Fibroblast of skin of right quadriceps (primary cell): ENCODE measurements at places on chromosomes 11 and 22.

DNA sequence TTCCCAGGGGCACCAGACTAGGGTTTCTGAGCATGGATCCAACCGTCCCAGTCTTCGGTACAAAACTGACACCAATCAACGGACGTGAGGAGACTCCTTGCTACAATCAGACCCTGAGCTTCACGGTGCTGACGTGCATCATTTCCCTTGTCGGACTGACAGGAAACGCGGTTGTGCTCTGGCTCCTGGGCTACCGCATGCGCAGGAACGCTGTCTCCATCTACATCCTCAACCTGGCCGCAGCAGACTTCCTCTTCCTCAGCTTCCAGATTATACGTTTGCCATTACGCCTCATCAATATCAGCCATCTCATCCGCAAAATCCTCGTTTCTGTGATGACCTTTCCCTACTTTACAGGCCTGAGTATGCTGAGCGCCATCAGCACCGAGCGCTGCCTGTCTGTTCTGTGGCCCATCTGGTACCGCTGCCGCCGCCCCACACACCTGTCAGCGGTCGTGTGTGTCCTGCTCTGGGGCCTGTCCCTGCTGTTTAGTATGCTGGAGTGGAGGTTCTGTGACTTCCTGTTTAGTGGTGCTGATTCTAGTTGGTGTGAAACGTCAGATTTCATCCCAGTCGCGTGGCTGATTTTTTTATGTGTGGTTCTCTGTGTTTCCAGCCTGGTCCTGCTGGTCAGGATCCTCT, 709 bp downstream of the MRGPRX4 start:
- DNase-seq, result no peak

GRCh38 chr11:60717956-60718355, 6.6 kb upstream of the MS4A18 start:
- no peak for DNase-seq

- peak; percentile 45 for DNase-seq
Observed at GRCh38 chr11:100574894-100575769, 112.0 kb upstream of the ARHGAP42 start.

GRCh38 chr22:45230026-45230721, 10.5 kb downstream of the KIAA0930 start:
- no peak for DNase-seq

DNA sequence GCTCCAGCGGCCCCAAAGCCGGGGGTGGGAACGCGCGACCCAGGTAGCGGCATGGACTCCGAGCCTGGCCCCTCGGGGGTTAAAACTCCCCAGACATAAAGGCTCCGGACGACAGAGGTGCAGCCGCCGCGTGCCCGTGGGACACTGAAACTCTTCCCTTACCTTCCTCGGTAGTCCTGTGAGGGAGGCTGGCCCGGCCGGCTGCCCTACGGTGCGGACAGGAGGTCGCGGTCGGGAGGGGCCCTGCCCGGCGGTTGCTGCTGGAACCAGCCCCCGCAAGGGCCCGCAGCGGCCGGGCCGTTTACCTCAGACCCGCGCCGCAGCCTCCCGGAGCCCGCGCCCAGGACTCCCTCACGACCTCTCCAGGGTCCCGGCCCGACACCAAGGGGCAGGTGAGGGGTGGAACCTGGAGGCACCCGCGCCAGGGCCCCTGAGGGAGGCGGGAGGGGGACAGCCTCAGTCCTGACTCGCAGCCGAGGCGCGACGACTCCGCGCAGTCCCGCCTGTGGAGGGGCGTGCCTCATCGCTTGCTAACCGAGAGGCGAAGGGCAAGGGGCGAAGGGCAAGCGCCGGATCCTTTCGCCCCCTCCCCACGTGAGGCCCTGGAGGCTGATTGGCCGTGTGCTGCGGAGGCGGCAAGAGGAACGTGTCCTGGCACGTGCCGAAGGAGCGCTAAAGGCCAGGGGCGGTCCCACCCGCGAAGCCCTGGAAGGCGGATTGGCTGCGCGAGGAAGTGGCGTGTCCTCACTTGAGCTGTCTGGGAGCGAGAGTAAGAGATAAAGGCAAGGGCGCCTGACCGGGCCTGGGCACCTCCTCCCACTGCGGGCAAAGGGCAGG, at the start of gene UPB1:
UPB1 (plus strand) TSS at position 805 of the 837 bp plus-strand sequence. CDS start 72 bp downstream, outside the sequence.
- DNase-seq, result no peak

DNA sequence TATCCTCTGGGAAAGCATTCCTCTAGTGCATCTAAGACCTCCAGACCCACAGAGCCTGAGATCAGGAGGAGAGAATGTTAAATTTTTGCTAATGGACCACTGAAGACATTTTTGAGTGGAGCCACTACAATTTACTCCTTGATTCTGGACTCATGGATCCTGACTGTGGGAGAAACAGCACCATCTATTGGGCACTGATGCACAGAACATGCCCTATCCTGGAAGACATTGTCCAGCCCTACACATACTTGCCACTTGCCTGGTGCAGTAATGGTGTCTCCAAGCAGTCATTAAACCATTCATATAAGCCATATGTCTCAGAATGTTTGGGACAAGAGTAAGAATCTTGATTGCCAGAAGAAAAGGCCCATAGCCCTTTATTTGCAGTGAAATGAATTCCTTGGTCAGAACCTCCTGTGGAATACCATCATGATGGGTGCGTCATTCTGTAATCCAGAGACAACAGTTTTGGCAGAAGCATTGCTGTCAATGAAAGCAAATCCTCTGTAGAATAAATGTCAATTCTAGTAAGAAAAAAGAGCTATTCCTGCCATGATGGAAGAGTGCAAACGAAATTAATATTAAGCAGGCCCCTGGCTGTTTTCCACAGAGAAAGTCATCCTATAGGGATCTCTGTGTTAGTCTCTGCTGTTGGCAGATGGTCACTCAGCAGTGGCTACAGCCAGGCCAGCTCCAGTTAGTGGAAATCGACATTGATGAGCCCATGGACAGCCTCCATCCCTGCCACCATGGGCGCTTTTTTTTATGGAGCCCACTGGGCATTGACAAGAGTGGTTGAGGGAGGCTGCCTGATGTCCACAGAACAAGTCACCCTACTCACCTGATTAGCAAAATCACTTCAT, 43.5 kb downstream of the GGTLC2 start:
- DNase-seq, result peak; percentile 35

- DNase-seq, result peak; percentile 14
Observed at GRCh38 chr11:41955066-41955465, 495.6 kb upstream of the LRRC4C start.

DNA sequence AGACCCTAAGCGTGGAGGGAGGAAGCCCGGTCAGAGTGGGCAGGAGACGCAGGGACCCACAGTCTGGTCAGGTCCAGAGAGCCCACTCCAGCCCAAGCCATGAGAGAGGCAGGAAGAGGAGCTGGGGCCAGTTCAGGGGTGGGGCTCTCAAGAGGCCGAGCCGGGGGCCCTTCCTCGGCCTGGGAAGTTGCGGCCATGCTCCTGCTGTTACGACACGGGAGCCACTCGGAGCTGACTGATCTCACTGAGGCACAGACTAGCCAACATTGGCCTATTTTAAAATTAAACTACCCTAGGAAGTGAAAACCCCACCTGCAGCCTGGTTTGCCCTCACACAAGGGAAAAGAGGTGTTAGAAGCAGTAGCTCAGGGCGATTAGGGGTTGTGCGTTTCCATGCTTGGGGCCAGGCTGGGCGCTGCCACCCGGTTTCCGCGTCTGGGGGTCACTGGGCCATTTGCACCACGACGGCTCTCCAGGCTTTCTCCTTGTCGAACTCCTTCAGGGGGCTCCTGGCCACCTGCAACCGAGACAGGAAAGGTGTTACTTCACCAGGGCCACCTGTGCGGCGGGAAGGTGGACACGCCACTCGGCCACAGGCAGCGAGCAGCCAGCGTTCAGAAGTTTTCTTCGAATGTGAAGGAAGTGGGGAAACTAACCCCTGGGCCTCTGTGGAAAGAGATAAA, 3.2 kb upstream of the TTLL8 start:
- DNase-seq, result no peak

- peak; percentile 19 for DNase-seq
Observed at GRCh38 chr11:112564228-112564955, 303.7 kb upstream of the PLET1 start.

DNA sequence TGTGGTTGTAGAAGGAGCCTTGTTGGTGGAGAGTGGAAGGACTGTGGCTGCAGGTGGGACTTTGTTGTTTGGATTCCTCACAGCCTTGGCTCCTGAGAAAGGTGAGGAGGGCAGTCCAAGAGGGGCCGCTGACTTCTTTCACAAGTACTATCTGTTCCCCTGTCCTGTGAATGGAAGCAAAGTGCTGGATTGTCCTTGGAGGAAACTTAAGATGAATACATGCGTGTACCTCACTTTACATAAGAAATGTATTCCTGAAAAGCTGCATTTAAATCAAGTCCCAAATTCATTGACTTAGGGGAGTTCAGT, 2.4 kb downstream of the FUT4 start:
- no peak for DNase-seq

DNA sequence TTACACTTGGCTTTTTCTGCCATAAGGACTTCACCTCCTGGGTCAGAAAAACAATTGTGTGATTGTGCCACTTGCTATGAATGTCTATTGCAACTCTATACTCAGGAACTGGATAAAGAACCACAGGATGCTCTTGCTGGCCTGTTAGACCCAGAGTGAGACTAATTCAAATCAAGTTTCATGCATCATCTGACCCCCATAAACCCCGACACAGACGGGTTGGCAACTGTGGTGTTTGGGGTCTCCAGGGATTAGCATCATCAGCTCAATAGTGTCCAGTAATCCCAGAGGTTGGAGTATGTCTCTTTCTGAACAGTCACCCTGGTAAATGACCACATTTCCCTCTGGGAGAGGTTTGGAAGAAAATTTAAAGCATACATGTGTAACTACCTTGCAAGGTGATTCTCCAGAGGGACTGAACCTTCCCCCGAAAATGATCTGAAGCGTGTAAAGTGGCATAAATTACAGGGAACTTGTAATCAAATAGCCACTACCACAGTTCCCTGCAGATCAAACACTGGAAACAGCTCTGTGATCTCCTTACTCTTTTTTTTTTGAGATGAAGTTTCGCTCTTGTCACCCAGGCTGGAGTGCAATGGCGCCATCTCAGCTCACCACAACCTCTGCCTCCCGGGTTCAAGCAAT, 1097.6 kb downstream of the TBC1D22A start:
- DNase-seq, result no peak

DNA sequence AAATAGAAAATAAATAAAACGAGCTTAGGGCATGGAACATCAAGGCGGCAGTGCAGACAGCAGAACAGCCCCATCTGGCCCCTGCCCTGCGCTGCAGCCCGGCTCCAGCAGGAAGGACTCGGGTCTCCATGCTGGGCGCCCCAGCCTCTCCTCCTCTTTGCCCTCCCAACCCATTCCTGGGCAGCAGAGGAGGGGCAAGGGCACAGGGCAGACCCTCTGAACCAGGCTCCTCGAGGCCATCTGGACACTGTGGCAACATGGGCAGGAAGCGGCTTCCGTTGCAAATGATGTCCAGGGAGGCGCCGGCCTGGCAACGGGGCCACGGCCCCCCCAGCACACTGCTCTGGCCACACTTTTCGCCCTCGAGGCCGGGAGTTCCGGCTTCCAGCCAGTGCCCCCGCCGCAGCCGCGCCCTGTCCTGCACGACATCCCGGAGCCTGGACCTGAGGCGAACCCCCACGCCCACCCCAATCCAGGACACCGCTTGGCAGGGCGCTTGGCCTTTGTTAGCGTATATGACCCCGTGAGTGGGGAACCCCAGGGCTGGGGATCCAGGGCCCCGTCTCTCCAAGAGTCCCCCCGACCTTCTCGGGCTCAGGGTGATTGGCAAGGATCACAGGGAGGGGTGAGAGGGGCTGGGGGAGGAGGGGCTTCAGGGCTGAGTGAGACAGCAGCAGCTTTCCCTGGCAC, 192.1 kb downstream of the IGLL1 start:
- DNase-seq, result no peak

DNA sequence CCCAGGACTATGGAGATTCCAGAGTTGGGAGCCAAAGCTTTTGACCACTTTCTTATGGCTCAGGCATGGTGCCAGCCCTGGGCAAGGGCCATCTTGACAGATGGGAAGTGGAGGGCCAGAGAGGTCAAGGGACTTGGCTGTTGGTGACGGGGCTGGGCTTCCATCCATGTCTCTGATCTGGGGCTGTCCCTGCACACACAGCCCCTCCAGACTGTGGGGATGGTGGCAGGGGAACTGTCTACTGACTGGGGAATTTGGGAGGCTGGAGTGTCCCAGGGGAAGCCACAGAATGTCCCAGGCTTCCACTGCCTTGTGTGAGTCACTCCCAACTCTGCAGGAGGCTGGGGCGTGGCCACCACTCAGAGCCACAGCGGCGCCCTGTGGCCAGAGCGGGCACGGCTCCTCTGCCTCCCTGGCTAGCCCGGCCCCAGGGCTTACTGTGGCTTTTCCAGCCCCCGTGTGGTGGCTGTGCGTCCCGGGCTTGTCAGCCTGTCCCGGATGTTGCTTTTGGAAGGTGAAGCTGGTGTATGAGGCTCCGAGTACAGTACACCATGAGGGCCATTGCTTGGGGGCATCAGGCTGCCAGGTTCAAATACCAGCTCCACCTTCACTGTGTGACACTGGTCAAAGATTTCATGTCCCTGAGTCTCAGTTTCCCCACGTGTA, 19.6 kb downstream of the C22orf23 start:
- peak; percentile 93 for DNase-seq

GRCh38 chr11:74141241-74141695, 29.5 kb downstream of the C2CD3 start:
- DNase-seq, result peak; percentile 68

DNA sequence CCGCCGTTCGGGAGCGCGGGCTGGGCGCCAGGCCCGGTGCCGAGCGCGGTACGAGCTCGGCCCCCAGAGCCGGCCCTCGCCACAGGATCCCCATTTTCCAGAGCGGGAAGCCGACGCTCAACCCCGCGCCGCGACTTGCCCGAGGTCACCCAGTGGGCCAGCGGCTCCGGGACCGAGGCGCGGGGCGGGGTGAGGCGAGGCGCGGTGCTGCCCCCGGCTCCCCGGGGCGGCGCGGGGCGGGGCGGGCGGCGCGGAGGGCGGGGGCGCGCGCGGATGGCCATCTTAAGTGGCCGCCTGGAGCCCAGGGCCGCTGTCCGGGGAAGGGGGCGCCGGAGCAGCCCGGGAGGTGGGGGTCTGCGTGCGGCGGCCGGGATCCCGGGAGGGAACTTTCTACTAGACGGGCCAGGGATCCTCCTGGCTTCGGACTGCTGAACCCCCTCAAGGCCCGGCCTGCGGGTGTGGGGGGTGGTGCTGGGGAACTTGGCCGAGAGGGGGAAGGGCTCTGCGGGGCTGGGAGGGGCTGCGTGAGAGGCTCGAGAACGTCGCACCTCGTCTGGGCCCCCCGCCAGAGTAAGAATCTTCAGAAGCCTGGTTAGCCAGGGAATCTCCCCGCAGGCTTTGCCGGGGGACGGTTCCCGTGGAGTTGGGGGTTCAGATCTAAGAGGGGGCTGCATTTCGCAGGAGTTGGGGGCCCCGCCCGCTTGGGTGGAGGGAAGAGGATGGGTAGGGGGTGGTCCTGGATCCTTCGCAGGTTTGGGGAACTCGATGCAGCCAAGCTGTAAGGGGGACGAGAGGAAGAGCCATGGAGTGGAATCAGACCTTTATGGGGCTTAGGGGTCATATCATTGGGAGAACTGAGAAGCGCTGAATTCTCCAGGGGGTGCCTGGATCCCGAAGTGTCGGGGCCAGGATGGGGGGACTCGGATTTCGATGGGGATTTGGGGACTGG, 678 bp upstream of the INPPL1 start:
- DNase-seq, result peak; percentile 74
